ENCODE measurements at places on chromosomes 6 and 20.

GRCh38 chr20:38806855-38807655 is 1.6 kb downstream of the PPP1R16B start:
- peak; percentile 24 for DNase-seq

GRCh38 chr20:61170496-61171320 is 81.4 kb upstream of the CDH4 start:
- no peak for DNase-seq

DNA sequence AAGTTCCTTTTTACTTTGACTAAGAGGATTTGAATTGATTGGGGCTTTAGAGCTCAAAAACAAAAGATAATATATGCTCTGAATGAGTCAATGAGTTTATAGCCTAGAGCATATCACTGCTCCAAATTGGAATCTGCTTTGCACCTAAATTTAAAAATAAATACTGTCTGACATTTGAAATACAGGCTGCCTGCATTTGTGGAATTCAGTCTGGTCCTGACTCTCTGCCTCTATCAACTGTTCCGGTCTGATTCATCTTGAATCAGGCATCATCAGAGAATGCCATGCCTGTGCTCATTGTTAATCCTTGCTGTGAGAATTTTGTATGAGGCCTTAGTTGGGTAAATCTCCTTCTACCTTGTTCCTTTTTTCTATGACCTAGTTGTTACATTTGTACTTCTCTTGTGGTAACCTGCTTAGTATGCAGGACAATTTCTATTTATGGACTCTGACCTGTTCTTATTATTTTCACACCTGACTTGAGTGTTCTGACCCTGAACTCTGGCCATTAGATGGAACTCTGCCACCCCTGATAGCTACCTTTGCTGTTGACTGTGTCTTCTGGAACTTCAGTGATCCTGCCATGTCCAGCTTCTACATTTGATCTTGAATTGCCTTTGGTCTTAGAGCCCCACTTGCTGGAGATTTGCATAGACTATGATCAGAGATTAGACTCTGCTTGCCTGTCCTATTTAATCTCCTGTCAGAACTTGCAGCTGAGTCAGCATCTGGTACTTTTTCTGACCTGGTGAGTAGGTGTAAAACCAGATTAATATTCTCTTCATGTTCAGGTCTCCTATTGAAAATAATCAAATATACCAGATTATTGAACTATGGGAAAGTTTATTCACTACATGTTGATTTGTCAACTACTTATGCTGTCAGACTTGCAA is 442.7 kb upstream of the HS3ST5 start:
- no peak for DNase-seq

DNA sequence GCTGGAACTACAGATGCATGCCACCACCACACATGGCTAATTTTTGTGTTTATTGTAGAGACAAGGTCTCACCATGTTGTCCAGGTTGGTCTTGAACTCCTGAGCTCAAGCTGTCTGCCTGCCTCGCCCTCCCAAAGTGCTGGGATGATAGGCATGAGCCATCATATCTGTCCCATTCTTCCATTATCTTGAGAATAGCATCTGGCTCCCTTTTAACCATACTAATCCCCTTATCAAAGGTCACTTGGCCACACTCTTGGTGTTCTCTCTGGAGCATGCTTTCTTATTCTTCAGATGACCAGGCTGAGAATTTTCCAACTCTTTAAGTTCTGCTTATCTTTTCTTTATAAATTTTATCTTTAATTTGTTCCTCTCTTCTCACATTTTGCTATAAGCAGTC is 15.9 kb upstream of the TRERF1 start:
- no peak for DNase-seq

GRCh38 chr20:47857569-47858464 is 72.5 kb upstream of the SULF2 start:
- DNase-seq, result no peak

DNA sequence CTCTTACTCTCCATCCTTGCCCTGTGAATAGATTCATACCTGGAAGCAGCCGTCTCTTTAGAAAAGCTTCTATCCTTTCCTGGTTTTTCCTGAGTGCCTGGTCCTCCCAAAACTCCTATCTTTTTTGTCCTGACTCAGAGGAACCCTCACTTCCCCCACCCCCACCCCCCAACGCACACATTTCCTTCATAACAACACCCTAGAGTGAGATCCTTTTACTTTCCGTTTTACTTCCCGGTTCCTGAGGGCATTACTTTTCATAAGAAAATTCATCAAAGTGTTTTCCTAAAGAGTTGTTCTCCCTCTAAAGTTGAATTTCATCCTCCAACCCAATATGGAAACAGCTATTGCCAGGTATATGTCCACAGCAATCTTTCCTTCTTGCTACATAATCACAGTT is 327.0 kb downstream of the NRN1 start:
- no peak for DNase-seq

DNA sequence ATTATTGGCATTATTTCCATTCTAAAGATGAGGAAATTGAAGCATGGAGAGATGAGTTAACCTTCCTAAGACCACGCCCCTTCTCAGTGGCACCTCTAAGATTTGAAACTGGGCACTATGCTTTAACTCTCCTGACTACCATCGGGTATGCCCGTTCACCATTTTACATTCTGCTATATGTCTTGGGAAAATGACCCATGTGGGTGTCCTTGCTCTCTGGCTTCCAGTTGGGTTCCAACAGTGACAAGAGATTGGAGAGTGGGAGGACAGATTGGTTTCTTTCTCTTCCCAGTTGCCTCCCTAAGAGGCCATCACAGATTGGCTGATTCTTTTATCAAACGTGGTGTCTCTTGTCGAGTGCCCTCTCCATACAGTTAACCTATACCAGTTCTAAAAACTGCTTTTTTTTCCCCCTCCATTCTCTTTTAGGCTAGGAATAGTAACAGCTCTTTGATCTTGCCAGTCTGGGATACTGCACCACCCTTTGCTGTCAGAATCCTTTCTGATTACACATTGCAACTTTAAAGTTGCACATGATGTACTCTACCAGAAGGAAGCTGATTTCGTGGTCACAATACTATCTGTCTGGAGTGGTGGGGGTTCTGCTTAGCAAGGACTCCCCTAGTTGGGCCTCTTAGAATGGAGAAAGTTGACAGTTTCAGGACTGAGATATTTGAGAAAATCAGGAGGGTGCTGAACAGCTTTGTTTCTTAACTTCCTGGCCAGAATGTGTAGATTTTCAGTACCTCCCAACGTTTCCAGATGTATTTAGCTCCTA is 88.0 kb upstream of the ELOVL5 start:
- DNase-seq, result no peak

GRCh38 chr20:12941025-12941424 is 67.7 kb upstream of the SPTLC3 start:
- DNase-seq, result no peak

GRCh38 chr6:154161689-154162088 is 122.6 kb downstream of the OPRM1 start:
- no peak for DNase-seq

- no peak for DNase-seq
Measured at GRCh38 chr6:52186075-52186474, at the start of gene IL17A. IL17A (plus strand) TSS chr6:52186375; CDS start chr6:52186432, 57 bp downstream.

- DNase-seq, result no peak
Measured at GRCh38 chr20:4065391-4065844, 50.1 kb upstream of the RNF24 start.

- no peak for DNase-seq
Measured at GRCh38 chr6:27565839-27566779, 93.2 kb upstream of the ZNF184 start.

GRCh38 chr6:137784583-137784982 is 82.5 kb upstream of the TNFAIP3 start:
- no peak for DNase-seq

DNA sequence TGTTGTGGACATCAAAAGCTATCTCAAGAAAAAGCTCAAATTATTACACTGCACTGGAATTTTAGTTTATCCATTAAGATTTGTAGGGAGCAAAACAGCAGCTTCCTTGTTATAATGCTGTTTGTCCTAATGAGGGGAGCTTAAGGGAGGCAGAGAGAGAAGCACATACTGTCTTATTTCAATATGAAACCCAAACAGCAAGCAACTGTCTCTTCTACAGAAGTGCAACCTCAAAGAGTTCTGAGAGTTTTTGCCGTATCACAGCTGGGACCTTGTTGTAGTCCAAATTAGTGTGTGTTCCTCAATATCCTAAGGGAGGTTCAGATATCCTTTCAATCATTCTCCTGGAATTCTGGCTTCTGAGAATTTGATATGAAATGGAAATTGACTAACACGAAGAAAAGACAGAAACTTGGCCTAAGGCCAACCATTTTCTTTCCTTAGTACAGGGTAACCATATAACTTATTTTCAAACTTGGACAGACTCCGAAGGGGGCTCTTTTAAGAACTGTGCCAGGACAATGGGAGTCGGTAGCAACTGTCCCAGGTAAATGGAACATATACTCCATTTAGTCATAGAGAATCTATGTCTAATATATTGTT is 149.3 kb upstream of the CCN2 start:
- DNase-seq, result no peak

DNA sequence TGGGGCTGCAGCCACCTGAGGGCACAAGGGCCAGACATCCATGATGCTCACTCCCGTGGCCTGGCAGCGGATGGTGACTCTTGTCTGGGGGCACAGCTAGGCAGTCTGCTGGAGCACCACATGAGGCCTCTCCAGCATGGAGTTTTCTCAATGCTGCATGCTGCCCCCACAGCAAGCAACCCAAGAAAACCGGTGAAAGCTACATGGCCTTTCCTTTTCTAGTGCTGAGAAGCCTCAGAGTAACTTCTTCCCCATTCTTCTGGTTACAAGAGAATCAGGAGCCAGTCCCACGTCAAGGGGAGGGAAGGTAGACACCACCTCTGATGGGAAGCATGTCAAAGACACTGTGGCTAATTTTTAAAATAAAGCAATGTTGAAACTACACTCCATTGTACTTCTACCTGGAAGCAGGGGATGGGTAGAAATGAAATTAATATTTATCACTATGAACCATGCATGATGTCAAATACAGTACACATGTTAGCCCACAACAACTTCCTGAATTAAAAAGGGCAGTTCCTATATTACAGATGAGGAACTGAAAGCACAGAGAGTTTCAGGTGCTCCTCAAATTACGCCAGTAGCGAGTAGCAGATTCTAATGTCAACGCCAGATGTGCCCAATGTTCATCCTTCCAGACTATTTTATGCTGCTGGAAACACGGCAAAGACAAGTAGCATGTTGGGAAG is 101.5 kb downstream of the LAMP5 start:
- DNase-seq, result no peak

DNA sequence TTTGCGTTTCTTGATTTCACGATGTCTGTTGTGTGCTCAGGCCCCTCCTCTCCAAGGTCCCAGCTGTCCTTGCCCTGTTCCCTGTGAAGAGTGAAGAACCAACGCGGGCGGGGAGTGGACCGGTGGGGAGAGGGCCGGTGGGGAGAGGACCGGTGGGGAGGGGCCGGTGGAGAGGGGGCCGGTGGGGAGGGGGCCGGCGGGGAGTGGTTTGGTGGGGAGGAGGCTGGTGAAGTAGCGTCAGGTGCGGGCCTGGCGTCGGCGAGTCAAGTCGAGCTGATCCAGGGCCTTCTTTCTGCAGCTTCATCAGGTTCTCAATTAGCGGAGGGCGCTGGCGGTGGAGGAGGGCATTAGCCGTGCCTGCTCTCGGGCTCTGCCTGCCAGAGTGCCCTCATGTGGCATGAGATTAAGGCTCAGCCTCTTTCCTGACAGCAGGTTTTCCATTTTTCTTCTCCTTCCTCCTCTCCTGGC is 21.2 kb upstream of the BHLHE23 start:
- DNase-seq, result no peak

GRCh38 chr6:118808793-118809638 is 84.9 kb upstream of the ASF1A start:
- no peak for DNase-seq

DNA sequence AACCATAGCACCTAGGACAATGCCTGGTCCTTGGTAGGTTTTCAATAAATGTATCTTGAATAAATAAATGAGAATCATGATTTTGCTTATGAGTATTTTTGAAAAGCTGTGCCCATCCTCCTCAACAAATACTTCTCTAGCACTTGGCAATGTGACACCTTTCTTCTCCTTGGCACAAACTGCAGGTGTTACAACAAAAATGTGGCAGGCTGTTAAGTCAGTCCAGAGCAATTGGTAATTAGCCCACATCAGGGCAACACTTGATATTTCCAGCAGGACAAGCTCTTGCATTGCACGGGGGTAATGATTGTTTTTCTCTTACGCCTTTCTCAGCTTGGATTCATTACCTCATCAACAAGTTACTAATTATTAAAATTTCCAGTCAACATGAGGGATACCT is 31.6 kb upstream of the SNX9 start:
- no peak for DNase-seq

DNA sequence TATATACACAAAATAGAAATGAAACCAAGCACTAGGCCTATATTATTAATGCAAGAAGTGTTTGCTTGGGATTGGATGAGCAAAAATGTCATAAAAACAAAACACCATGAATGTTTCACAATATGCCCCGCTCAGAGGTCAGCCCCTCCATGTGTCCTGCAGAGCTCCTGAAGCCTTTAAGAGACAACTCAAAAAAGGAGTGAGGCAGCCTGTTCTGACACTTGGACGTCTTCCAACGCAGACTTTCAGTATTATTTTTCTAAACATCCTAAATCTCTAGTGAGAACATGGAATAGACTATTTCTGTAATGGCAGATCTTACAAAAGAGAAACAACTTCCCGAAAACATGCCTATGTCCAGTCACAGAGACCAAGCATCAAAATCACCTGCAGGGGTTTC is 322.6 kb downstream of the PRKN start:
- no peak for DNase-seq

- DNase-seq, result no peak
Measured at GRCh38 chr6:111976139-111976538, 77.8 kb upstream of the CCN6 start.

- DNase-seq, result peak; percentile 54
Measured at GRCh38 chr6:157273756-157274470, 49.4 kb downstream of the TMEM242 start.

DNA sequence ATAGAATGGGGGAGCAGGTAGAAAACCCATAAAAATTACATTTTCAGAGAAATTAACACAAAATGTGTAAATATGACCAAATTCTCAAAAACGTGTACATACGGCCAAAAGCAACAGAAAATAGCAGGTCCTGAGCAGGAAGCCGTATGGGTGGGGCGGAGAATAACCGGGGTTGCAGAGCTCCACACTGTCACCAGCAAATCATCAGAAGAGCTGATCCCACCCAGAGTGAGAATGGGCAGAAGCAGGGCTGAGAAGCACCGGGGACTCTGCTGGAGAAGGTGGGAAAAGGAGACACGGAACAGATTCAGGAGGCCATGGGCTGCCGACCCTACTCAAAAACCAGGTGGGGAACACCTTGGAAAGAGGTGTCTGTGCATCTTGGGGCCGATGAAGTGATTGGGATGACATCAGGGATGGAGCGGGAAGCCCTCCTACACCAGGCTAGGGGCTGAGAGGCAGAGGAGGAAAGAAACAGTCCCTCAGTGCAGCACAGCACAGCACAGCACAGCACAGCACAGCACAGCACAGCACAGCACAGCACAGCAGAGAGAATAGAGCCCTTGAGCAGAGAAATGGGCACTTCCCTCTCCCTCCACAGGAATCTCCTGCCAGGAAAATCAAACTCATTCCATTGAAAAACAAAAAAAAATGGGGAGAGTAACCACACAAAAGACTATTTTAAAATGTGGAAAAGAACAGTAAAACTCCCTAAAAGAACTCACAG is 22.3 kb downstream of the STX7 start:
- DNase-seq, result no peak

- no peak for DNase-seq
Measured at GRCh38 chr20:13061381-13061780, 52.6 kb downstream of the SPTLC3 start.

- no peak for DNase-seq
Measured at GRCh38 chr6:2550247-2550646, 200.5 kb downstream of the MYLK4 start.

GRCh38 chr20:48962976-48963771 is 41.7 kb downstream of the ARFGEF2 start:
- no peak for DNase-seq
